ENCODE measurements at places on chromosomes 11 and 22. TPM values are rescaled to one million over a fixed set of nuclear protein-coding genes. Genes with fewer than 3 reads are reported as not detected.

DNA sequence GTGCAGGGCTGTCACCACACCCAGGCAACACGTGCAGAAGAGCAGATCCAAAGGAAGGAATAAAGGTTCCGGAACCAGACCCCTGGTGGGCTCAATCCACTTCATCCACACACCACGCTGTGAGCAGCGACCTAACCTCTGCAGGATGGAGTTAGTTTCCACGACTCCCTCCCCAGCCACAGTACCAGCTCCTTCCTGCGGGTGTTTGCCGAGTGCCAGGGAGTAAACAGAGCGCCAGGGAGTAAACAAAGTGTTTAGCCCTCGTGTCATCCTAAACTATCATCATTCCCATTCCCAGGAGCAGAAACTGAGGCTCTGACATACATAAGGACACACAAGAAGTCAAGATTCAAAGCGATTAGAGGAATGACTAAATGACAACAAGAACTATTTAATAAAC lies 261.3 kb downstream of the MN1 start:
- no peak overlapping the region for H3K27ac ChIP-seq
- no peak overlapping the region for H3K4me3 ChIP-seq
- H3K27me3 ChIP-seq, result no peaks in the 10 kb centered on the region
- no peaks in the 10 kb centered on the region for H3K4me1 ChIP-seq

GRCh38 chr22:35510481-35510934 lies 30.1 kb upstream of the RASD2 start:
- no peak overlapping the region for H3K4me3 ChIP-seq
- no peak for DNase-seq
- H3K27me3 ChIP-seq, result no peaks in the 10 kb centered on the region
- H3K36me3 ChIP-seq, result no peaks in the 10 kb centered on the region
- no peaks in the 10 kb centered on the region for H3K4me1 ChIP-seq

DNA sequence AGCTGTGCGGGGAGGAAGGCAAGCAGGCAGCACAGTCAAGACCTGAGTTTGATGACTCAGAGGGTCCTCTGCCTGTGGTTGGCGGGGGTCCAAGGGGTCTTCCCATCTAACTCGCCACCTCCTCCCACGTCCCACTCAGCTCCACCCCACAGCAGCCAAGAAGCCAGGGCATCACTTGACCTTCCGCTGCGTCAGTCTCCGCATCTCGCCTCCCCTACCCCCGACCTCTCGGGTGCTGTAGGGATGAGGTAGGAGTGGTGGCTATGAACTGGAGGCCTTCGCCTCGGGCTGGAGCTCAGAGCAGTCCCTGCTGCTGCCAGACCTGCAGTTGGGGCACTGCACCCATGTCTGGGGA lies 90.6 kb downstream of the CDKN1C start:
- no peaks in the 10 kb centered on the region for H3K36me3 ChIP-seq
- no peak for DNase-seq
- H3K4me1 ChIP-seq, result peaks cover 6% of the 10 kb centered on the region
- no peak overlapping the region for H3K27ac ChIP-seq
- H3K4me3 ChIP-seq, result no peak overlapping the region

The DENND5A gene
- 88.8 TPM for total RNA-seq

The SCN4B gene
- 1.9 TPM for total RNA-seq

Measured in testis (tissue), 5 donors.